ENCODE measurements at places on chromosomes 4 and X. TPM values are rescaled to one million over a fixed set of nuclear protein-coding genes. Genes with fewer than 3 reads are reported as not detected.

CLIC2 gene
- 0.40 TPM for total RNA-seq

- no peak overlapping the region for H3K27ac ChIP-seq
- H3K27me3 ChIP-seq, result no peaks in the 10 kb centered on the region
- peak; percentile 59 for DNase-seq
- H3K4me1 ChIP-seq, result peaks cover 9% of the 10 kb centered on the region
- H3K36me3 ChIP-seq, result no peaks in the 10 kb centered on the region
- H3K4me3 ChIP-seq, result no peak overlapping the region
Measured at GRCh38 chr4:17324386-17324830, 187.5 kb downstream of the QDPR start.

- DNase-seq, result peak; percentile 59
- peaks cover 35% of the 10 kb centered on the region for H3K4me1 ChIP-seq
- no peaks in the 10 kb centered on the region for H3K27me3 ChIP-seq
- peak overlapping the region; percentile 36 for H3K4me3 ChIP-seq
- H3K36me3 ChIP-seq, result peaks cover 33% of the 10 kb centered on the region
Measured at GRCh38 chr4:6855692-6856297, 53.8 kb upstream of the TBC1D14 start.

DNA sequence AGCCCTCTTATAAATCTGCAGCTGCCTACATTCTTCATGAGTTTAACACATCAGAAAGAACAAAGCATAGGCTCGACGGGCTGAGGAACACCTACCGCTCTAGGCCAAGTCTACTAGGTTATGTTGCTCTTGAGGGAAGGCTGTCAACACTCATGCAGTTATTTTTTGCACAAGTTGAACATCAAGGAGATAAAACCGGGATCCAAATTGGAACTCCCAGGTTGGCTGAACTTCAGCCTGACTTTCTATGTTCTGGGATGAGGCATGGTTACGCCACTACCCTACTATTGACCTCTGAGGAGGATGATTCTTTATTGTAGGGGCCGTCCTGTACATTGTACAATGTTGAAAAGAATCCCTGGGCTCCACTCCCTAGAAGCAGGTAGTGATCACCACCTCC is 37.3 kb upstream of the ARSH start:
- H3K27ac ChIP-seq, result no peak overlapping the region
- no peak for DNase-seq
- no peaks in the 10 kb centered on the region for H3K36me3 ChIP-seq
- peaks cover 6% of the 10 kb centered on the region for H3K4me1 ChIP-seq

DNA sequence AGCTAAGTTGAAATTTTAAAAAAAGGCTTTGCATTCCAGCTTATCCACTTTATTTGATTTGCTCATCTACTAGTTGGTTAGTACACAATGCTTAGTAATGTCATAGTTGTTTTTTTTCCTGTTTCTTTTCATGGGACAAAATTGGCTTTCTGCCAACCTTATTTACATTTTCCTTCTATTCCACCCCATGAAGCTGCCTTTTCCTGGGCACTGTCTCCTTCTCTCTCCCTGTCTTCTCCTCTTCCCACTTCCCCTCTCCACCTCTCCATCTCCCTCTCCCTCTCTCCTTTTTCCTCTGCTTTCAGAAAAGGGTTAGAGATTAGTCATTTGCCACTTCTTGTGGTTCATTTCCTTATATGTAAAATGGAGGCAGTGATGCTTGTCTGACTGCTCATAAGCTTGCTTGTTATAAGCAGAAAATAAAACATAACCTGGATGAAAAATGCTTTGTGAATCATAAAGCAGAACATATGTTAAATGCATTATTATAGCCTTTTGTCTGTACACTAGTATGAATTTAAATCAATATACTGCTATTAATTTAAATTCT is 181.9 kb downstream of the CEP135 start:
- no peak overlapping the region for H3K4me3 ChIP-seq
- no peak overlapping the region for H3K27ac ChIP-seq
- DNase-seq, result no peak

- H3K27me3 ChIP-seq, result no peaks in the 10 kb centered on the region
- H3K4me3 ChIP-seq, result no peak overlapping the region
- peaks cover 3% of the 10 kb centered on the region for H3K36me3 ChIP-seq
- peaks cover 17% of the 10 kb centered on the region for H3K4me1 ChIP-seq
- DNase-seq, result no peak
Measured at GRCh38 chrX:46642145-46642544, 68.6 kb downstream of the CHST7 start.
